Fibroblast of villous mesenchyme (primary cell): ENCODE measurements at places on chromosomes 3 and 15. TPM values are rescaled to one million over a fixed set of nuclear protein-coding genes. Genes with fewer than 3 reads are reported as not detected.

- DNase-seq: peak; percentile 45
These were observed 604 bp downstream of the LTK start for GRCh38 chr15:41512940-41513505.

DNA sequence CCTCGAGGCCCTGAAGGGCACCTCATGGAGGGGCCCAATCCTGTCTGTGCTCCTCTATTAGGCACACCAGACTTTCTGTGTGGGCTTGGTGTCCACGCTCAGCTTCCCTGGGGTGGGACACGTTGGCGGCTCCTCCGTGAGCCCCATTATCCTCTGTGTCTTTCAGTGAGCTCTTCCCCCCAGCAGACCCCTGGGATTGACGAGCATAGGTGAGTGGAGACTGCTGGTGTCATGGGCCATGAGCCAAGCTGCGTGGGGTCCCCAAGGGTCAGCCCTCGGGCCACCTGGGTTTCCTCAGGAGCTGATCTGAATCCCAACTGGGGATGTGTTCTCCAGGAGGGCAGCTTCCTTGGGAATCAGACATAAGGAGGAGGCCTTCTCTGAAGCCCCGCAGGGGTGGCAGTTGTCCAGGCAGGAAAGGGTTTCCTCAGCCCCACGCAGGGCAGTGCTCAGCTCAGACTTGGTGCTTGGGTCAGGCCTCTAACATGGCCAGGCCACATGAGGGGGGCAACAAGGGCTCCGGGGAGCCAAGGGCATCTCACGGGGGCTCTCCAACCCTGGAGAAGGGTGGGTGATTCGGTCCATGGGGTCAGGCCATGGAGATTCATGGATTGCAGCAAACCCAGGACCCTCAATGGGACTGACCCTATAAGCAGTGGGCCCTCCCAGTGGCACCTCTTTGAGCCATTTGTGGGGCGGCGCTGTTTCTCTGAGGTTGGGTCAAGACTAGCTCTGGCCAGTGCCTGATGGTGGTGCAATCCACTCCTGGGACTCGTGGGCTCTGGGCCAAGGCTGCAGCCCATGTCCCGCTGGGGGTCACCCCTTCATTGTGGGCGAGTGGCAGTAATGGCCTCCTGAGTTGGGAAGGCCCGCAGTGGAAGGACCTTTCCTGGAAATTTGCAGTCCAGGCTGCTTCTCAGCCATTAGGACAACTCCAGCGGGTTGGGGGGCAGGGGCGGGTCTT, 222.5 kb downstream of the SNRPN start:
- no peak for DNase-seq

- DNase-seq: no peak
These were observed 31.3 kb downstream of the SHQ1 start for GRCh38 chr3:72816862-72817355.

DNA sequence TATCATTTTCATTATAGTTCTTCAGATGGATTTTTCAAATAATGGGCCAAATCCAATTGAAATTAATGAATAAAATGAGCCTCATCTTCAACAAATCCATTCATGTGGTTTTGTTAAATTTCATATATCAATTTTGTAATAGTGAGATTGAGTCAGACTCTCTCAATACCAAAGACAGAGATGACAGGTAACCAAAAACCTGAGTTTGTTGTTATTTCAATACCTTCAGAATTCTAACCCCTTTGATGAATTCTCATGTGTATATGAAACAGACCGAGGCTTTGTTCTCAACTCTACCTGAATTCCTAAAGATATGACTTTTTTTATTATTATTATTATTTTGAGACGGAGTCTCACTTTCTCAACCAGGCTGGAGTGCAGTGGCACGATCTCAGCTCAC, 92.8 kb downstream of the FOXP1 start:
- DNase-seq: no peak

DNA sequence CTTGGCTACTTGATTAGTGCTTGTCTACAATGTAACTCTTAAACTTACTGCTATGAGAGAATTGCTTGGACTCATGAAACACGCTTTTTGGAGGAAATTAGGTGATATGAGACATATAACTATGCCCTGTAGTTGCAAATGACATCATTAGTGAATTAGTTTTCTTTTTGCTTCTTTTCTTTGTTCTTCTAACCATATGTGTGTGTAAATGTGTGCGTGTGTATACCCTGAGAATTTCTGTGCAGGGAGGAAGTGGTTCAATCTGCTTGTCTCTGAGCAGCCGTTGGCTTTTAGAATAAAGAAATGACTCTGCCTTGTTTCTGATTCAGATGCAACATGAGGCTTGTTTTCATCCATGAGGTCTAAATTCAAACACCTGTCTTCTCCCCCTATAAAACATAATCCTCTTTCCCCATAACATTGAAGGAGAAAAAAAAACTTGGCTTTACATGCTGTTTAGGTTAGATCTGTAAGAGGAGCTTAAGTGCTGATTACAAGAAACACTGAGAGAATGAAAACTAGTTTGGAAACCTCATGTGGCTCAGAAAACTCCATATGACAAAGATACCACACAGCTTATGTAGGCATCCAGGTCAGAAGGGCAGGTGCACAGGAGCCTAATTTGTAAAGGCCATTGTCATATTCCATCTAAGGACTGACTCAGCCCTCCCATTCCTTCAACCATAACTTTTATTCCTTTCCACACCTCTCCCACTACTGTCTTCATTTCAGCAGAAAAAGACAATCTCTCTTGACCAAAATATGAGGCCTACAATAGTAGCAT, 30.5 kb upstream of the BLM start:
- peak; percentile 66 for DNase-seq

- peak; percentile 17 for DNase-seq
These were observed 5.0 kb upstream of the IL17RE start for GRCh38 chr3:9897408-9898372.

The LRTM1 gene
- not detected in 2 replicates for total RNA-seq

The KIF15 gene
- total RNA-seq: 5.5 and 9.9 TPM in 2 replicates

The PLAAT1 gene
- not detected in 2 replicates for total RNA-seq

The DNASE1L3 gene
- total RNA-seq: not detected in 2 replicates

The GOLGA6A gene
- not detected in 2 replicates for total RNA-seq

DNA sequence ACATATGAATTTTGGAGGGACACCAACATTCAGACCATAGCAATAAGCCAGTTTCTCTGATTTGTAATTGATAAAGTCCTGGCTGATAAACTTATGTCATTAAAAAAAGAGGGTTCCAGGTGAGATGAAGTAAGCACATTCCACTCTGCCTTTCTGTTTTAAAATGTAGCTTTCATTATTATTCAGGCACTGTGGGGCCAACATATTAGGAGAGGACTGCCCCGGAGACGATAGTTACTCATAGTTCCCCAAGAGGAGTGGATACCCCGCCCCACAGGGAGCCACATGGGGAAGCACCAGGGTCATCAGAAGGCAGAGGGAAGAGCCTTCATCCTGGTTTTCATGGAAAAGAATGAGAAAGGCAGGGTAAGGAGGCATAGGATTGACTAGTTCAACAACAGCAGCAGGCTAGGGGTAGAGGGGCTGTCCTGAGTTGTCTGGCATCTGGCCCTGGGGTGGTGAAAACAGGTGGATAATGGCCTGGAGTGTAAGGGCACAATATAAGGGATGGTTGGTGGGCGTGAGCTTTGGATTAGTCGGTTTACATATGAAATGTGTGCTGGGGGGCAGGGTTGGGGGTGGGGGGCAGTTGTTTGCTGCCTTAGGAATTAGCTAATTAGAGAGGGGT, 78.7 kb upstream of the PROK2 start:
- DNase-seq: no peak
